Activated T-cell treated with anti-CD3 and anti-CD28 coated beads for 4 hours (primary cell): ENCODE measurements at places on chromosomes 16 and 17.

GRCh38 chr16:85588562-85589503 is 24.3 kb upstream of the GSE1 start:
- no peak for DNase-seq

- DNase-seq, result no peak
Observed at GRCh38 chr16:82439678-82440293, 187.0 kb upstream of the CDH13 start.

- no peak for DNase-seq
Observed at GRCh38 chr17:62648251-62648955, 20.9 kb downstream of the MRC2 start.

DNA sequence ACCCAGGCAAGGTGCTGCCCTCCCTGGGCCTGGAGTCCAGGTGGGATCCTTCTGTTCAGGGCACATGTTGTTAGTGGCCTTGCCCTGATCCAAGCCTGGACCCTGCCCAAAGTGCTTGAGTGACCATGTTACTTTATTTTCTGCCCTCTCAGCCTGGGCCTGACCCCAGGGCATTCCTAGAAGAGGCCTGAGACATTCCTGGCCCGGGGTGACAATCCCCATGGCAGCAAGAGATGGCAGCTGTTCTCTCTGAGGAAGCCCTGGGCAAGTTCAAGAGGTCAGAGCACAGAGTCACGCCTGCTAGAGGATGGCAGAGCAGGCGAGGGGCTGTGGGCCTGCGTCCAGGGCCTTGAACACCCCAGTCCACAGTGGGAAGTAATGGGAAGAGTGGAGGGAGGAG is 5.0 kb downstream of the CDH16 start:
- DNase-seq, result no peak

- DNase-seq, result no peak
Observed at GRCh38 chr16:68086336-68086841, 1.2 kb downstream of the NFATC3 start.

- DNase-seq, result peak; percentile 53
Observed at GRCh38 chr16:23847948-23848347, 12.2 kb downstream of the PRKCB start.

DNA sequence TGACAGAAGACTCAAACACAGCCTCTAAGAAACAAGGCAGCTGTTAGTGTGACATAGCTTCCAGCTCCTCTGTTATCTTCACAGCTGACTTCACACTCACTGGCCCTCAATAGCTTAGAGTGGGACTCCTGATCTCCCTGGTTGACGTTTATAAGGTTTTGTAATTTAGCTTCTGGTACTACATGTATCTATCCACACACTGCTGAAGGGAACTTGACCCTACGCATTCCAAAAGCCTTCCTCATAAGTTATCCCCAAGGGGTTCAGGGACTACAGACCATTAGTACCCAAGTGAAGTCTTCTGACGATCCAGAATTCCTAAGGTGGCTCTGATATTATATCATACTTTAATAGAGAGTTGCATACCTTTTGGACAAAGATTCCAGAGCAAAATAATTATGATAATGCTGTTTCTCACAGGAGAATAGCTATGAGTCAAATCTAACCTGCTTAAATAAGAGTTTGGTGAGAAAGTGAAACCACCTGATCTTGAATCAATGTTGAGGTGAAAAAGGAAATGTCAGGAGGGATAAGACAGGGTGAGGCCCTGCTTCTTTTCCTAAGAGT is 14.5 kb downstream of the ACACA start:
- DNase-seq, result no peak

GRCh38 chr17:69430488-69430887 is 16.0 kb downstream of the MAP2K6 start:
- no peak for DNase-seq
